ENCODE measurements at places on chromosomes 7 and 10. TPM values are rescaled to one million over a fixed set of nuclear protein-coding genes. Genes with fewer than 3 reads are reported as not detected.
A peak's percentile ranks its signal among the peaks of the same experiment; 100 is the strongest.

DNA sequence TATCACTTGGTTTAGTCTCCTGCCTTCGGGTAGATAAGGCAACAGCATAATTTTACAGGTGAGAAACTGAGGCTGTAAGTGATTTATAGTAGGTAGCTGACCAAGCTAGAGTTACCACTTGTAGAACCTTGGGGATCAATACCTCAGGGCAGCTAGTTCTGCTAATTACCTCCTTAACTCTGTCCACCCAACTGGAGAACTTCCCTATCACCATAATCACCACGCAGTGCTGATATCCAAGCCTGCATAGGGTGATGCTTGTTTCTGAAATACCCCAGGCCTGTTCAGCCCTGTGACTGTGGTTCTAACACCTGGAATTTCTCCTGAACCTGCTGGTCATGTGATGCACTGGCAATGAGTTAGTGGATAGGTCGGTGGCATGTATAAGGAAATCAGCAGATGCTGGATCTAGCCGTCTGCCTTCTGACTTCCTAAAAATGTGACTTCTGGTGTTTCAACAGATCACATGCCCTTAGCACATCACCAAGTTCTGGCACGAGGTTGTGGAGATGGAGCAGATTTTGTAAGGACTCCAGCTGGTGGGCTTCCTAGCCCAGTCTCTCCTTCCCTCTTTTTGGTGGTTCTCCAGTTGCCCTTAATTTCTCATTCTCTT is 15.3 kb downstream of the PLAU start:
- no peak overlapping the region for H3K27ac ChIP-seq
- no peaks in the 10 kb centered on the region for H3K36me3 ChIP-seq
- no peak for DNase-seq
- no peak overlapping the region for H3K4me3 ChIP-seq
- peaks cover 33% of the 10 kb centered on the region for H3K27me3 ChIP-seq

ASB13 gene
- total RNA-seq, result 18.5 TPM

DNA sequence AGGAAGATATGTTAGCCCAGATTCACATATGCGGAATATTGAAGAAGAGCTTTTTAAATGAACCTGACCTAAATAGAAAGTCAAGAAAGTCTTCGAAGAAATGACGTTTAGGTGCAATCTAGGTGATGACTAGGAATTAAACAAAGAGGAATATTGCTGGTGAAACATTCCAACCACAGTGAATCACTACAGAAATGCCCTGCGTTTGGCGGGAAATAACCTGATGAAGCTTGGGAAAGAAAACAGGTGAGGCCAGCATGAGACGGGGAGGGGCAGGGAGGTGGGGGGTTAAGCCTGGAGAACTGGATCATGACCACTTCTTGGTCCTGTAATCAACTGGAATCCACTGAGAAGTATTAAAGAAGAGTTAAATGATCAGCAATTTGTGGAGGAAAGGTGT is 299.4 kb upstream of the VSTM2A start:
- H3K4me1 ChIP-seq, result no peaks in the 10 kb centered on the region
- DNase-seq, result no peak
- no peaks in the 10 kb centered on the region for H3K36me3 ChIP-seq
- H3K27me3 ChIP-seq, result no peaks in the 10 kb centered on the region
- no peak overlapping the region for H3K27ac ChIP-seq

GRCh38 chr10:124007102-124007772 is 86.2 kb downstream of the CHST15 start:
- H3K27ac ChIP-seq, result no peak overlapping the region
- H3K4me3 ChIP-seq, result no peak overlapping the region
- H3K27me3 ChIP-seq, result no peaks in the 10 kb centered on the region
- no peak for DNase-seq
- no peaks in the 10 kb centered on the region for H3K4me1 ChIP-seq
- no peaks in the 10 kb centered on the region for H3K36me3 ChIP-seq

FRMPD2 gene
- not detected for total RNA-seq

- peak; percentile 82 for DNase-seq
- peaks cover 46% of the 10 kb centered on the region for H3K4me1 ChIP-seq
- no peaks in the 10 kb centered on the region for H3K27me3 ChIP-seq
- peak overlapping the region; percentile 80 for H3K4me3 ChIP-seq
Measured at GRCh38 chr10:124719213-124719851, 24.8 kb downstream of the FAM53B start.

GNB2 gene
- 118 TPM for total RNA-seq

DNA sequence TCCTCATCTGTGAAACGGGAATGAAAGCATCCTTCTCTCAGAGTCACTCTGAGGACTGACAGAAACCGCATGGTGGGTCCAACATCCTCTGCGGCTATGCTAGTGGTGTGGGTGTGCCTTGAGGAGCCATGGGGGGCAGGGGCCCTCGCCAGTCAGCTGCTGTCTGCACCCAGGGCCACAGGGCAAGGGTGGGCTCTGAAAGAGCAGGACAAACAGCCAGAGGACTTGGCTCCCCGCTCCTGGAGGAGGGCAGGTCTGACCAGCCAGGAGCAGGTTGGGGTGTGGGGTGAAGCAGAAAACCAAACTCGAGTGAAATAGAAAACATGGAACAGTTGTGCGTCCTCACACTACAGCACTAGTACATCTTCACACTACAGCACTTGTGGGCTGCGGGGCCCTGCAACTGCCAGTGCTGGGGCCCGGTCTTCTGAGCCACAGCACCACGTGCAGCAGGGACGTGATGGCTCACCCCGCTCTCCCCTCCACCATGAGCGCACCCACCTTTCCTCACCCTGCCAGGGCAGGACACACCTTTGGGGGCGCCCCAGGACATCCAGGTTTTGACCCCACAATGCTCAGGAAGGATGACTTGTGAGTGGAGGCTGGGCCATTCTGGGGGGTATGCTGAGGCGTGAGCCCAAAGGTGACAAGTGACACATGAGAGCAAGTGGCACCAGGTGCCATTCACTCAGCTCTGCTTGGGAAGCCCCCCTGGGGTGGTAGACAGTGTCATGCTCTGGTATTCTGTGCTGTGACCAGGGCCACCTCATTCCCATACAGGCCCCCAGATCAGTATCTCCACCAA is 96.1 kb upstream of the RET start:
- no peaks in the 10 kb centered on the region for H3K36me3 ChIP-seq
- no peak for DNase-seq
- no peaks in the 10 kb centered on the region for H3K27me3 ChIP-seq
- no peaks in the 10 kb centered on the region for H3K4me1 ChIP-seq

- H3K27me3 ChIP-seq, result no peaks in the 10 kb centered on the region
- no peak overlapping the region for H3K4me3 ChIP-seq
- H3K4me1 ChIP-seq, result peaks cover 1% of the 10 kb centered on the region
- DNase-seq, result no peak
- H3K27ac ChIP-seq, result no peak overlapping the region
Measured at GRCh38 chr7:130593033-130593432, 75.5 kb downstream of the COPG2 start.

- no peak overlapping the region for H3K4me3 ChIP-seq
- no peak overlapping the region for H3K27ac ChIP-seq
- H3K27me3 ChIP-seq, result no peaks in the 10 kb centered on the region
- DNase-seq, result no peak
Measured at GRCh38 chr7:4115442-4115841, 566.7 kb upstream of the FOXK1 start.

GRCh38 chr7:133839121-133839520 is 288.0 kb upstream of the LRGUK start:
- no peak overlapping the region for H3K4me3 ChIP-seq
- peaks cover 1% of the 10 kb centered on the region for H3K4me1 ChIP-seq
- no peak for DNase-seq
- no peaks in the 10 kb centered on the region for H3K27me3 ChIP-seq
- H3K27ac ChIP-seq, result no peak overlapping the region

DNA sequence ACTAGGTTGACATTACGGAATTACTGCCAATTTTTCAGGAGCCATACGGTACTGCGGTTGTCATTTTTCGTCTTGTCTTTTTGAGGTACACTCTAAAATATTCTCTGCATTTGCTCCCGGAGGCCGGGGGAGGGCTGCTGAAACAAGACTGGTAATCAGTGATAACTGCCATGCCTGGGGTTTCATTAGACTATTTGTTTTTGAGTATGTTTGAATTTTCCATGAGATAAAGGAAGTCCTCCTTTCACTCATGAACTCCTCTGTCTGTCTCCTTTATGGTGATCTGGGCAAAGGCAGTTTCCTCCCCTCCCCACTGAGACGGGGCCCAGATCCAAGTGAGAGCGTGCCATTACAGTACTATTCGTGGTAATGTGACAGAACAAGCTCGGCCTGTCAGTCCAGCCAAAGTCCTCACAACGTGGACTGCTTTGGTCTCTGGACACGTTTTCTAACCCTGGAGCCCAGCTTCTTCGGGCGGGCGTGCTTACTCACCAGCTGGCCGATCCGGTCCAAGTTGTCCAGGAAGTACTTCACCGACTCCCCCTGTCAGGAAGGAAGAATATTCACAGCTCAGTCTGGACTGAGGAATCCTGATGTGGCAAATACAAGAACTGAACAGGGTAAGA is 45.1 kb downstream of the AMZ1 start:
- peaks cover 31% of the 10 kb centered on the region for H3K4me1 ChIP-seq
- no peak overlapping the region for H3K4me3 ChIP-seq
- no peak overlapping the region for H3K27ac ChIP-seq
- no peak for DNase-seq

DNA sequence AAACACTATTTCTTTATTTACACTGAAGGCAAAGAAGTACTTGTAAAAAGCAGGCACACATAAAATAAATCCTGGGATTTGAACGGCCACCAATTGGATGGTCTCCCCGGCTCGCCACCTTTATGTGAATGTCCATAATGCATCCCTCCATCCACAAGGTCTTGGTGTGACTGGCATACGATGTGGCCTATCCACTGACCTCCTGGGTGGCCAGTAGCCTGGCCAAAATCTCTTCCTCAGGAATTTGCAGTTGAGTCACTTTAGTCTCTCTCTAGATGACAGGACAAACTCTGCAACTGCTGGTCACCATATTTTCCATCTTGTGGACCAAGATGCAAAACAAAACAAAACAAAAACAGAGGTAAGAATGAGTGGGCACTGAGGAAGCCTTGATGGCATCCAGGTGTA is 39.1 kb downstream of the CDK1 start:
- no peaks in the 10 kb centered on the region for H3K36me3 ChIP-seq
- no peak for DNase-seq

- peak overlapping the region; percentile 88 for H3K4me3 ChIP-seq
- peaks cover 24% of the 10 kb centered on the region for H3K27me3 ChIP-seq
- no peak for DNase-seq
- H3K36me3 ChIP-seq, result peaks cover 5% of the 10 kb centered on the region
- peaks cover 2% of the 10 kb centered on the region for H3K4me1 ChIP-seq
Measured at GRCh38 chr7:156640949-156641485, 443 bp downstream of the RNF32 start.

FAM25G gene
- total RNA-seq, result not detected

- no peaks in the 10 kb centered on the region for H3K27me3 ChIP-seq
- no peaks in the 10 kb centered on the region for H3K36me3 ChIP-seq
- no peak overlapping the region for H3K27ac ChIP-seq
- no peak for DNase-seq
- no peak overlapping the region for H3K4me3 ChIP-seq
- no peaks in the 10 kb centered on the region for H3K4me1 ChIP-seq
Measured at GRCh38 chr7:81925530-81925929, 155.7 kb upstream of the HGF start.

Measured in naive thymus-derived CD8-positive, alpha-beta T cell (primary cell).